ENCODE measurements at places on chromosomes 7 and 10. TPM values are rescaled to one million over a fixed set of nuclear protein-coding genes. Genes with fewer than 3 reads are reported as not detected.
A peak's percentile ranks its signal among the peaks of the same experiment; 100 is the strongest.

Gene ZNF488
- total RNA-seq: under 0.01 TPM

DNA sequence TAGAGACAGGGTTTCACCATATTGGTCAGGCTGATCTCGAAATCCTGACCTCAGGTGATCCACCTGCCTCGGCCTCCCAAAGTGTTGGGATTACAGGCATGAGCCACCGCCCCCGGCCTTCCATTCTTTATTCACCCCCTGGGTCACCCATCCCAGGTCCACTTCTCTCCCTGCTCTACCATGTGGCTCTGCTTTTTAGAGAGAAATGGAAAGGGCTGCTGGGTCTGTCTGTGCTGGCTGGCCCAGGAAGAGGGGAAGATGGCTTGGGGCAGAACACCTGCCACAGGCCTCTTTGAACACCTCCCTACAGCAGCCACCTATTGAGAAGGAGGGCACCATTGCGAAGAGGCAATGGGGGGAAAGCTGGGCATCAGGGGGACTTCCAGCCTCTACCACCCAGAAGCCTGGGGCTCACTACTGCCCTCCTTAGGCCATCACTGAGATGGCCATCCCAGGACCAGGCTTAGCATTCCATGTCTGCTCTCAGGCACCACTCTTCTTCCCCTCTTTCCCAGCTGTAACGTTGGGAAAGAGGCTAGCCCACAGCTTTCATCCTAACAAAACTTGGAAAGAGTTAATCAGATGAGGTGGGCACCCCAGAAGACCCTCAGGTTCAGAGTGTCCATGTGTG is 256.3 kb downstream of the GRID1 start:
- no peaks in the 10 kb centered on the region for H3K4me1 ChIP-seq
- H3K36me3 ChIP-seq: no peaks in the 10 kb centered on the region
- no peak for DNase-seq
- no peak overlapping the region for H3K4me3 ChIP-seq
- H3K27ac ChIP-seq: no peak overlapping the region

DNA sequence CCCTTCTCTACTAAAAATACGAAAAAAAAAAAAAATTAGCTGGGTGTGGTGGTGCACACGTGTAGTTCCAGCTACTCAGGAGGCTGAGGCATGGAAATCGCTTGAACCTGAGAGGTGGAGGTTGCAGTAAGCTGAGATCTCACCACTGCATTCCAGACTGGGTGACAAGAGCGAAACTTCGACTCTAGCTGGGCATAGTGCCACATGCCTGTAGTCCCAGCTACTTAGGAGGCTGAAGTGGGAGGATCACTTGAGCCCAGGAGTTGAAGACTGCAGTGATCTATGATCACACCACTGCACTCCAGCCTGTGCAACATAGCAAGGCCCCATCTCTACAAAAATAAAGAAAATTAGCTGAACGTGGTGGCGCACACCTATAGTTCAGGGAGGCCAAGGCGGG is 1.2 kb upstream of the SPACDR start:
- peaks cover 12% of the 10 kb centered on the region for H3K4me1 ChIP-seq
- H3K4me3 ChIP-seq: no peak overlapping the region
- H3K27me3 ChIP-seq: no peaks in the 10 kb centered on the region
- no peak overlapping the region for H3K27ac ChIP-seq
- peak; percentile 30 for DNase-seq
- H3K36me3 ChIP-seq: peaks cover 23% of the 10 kb centered on the region

Gene KIF20B
- 23.5 TPM for total RNA-seq

GRCh38 chr7:81209059-81209458 is 290.2 kb upstream of the SEMA3C start:
- H3K4me1 ChIP-seq: peaks cover 3% of the 10 kb centered on the region
- peak; percentile 8 for DNase-seq
- no peak overlapping the region for H3K4me3 ChIP-seq

DNA sequence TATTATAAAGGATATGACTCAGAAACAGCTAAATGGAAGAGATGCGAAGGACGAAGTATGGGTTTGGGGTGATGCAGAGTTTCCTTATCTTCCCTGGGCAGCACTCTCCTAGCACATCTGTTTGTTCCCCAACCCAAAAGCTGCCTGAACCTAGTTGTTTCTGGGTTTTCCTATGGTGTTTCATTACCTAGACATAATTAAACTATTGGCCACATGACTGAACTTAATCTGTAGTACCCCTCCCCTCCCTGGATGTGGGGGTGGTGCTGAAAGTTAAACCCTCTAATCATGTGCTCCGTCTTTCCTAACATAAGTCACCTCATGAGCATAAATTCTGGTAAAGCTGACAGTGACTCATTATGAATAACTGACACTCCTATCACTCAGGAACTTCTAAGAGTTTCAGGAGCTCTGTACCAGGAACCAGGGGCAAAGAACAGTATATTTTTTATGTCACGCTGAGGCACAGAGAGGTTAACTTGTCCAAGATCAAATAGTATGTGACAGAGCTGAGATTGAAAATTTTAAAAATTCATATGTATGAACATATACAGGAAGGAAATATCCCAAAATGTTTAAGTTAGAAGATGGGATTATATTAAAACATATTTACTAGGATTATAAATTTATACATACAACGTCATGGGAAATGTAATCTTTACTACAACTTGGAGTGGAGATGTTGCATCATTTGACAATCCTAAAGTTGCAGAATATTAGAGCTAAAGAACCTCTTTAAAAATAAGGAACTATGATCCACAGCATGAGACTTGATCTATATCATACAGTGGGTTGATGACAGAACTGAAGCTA is 4.8 kb downstream of the STRIP2 start:
- H3K36me3 ChIP-seq: no peaks in the 10 kb centered on the region
- H3K4me1 ChIP-seq: peaks cover 2% of the 10 kb centered on the region
- H3K4me3 ChIP-seq: no peak overlapping the region

Gene SORBS1
- 0.18 TPM for total RNA-seq

DNA sequence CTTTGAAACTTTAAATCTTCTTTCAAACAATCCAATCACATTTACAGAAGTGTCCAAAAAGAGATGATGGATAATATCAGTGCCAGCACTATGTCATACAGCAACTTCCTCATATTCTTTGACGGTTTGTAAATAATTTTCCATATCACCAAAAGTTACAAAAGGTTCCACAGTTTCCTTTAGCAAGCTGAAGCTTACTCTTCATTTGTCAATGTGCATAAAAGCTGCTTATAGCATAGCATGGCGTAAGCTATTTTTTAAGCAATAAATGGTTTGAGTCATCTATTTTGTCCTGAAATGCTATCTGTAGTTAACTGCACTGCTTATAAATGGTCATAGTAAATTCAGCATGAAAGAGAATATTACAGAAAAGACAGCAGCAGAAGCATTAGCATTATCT is 95.1 kb downstream of the ETV1 start:
- DNase-seq: no peak
- no peak overlapping the region for H3K4me3 ChIP-seq
- no peaks in the 10 kb centered on the region for H3K27me3 ChIP-seq

DNA sequence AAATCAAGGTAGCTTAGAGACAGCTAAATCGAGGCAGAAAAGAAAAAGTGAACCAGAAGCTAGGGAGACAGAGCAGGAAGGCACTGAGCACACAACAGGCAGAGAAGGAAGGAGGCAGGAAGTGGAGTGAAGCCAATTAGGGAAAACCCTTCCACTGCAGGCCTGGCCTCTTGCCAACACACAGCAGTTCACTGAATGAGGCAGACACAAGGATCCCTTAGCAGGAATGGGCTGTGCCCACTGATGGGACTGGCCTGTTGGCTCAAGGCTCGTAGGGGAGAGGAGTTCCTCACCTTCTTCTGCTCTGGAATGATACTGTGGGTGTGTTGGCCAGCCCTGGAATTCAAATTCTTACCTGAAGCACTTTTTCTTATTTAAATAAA is 220.3 kb upstream of the STK17A start:
- no peak overlapping the region for H3K4me3 ChIP-seq
- H3K36me3 ChIP-seq: no peaks in the 10 kb centered on the region
- H3K4me1 ChIP-seq: no peaks in the 10 kb centered on the region
- peak; percentile 6 for DNase-seq
- no peak overlapping the region for H3K27ac ChIP-seq

Gene IGFBP1
- not detected for total RNA-seq

GRCh38 chr7:77799078-77799964 is 748 bp downstream of the PHTF2 start:
- peaks cover 6% of the 10 kb centered on the region for H3K4me1 ChIP-seq
- H3K27me3 ChIP-seq: no peaks in the 10 kb centered on the region
- peak overlapping the region; percentile 75 for H3K4me3 ChIP-seq
- H3K27ac ChIP-seq: peak overlapping the region; percentile 83

Gene FRMD4A
- 27.5 TPM for total RNA-seq

- no peaks in the 10 kb centered on the region for H3K27me3 ChIP-seq
- no peaks in the 10 kb centered on the region for H3K4me1 ChIP-seq
- no peak overlapping the region for H3K27ac ChIP-seq
- H3K36me3 ChIP-seq: no peaks in the 10 kb centered on the region
Measured at GRCh38 chr10:131249955-131250344, 61.6 kb downstream of the TCERG1L start.

GRCh38 chr10:53687800-53688199 is 915.2 kb upstream of the MBL2 start:
- no peaks in the 10 kb centered on the region for H3K4me1 ChIP-seq
- no peaks in the 10 kb centered on the region for H3K36me3 ChIP-seq
- no peak for DNase-seq
- no peaks in the 10 kb centered on the region for H3K27me3 ChIP-seq

Gene SPDYE9
- not detected for total RNA-seq

Gene LAMB1
- 117 TPM for total RNA-seq
